ENCODE measurements at places on chromosomes 16 and 17.

DNA sequence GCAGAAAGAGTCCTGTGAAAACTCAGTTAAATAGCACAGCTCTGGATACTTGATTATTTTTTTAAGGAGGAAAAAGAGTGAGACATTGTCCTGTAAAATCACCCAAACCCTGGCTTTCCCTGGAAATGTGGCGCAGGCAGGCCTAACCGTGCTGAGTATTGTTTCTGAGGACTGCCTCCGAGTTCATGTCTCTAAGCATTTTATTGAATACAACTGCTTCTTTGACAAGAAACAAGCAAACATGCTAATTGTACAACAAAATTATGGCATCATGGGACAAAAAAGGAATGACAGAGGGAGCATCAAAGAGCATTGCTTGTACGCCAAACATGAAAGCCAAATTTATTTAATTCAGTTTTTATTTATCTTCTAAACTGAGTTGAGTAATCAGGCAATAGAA, 64.5 kb upstream of the HSBP1 start:
- no peak for DNase-seq

DNA sequence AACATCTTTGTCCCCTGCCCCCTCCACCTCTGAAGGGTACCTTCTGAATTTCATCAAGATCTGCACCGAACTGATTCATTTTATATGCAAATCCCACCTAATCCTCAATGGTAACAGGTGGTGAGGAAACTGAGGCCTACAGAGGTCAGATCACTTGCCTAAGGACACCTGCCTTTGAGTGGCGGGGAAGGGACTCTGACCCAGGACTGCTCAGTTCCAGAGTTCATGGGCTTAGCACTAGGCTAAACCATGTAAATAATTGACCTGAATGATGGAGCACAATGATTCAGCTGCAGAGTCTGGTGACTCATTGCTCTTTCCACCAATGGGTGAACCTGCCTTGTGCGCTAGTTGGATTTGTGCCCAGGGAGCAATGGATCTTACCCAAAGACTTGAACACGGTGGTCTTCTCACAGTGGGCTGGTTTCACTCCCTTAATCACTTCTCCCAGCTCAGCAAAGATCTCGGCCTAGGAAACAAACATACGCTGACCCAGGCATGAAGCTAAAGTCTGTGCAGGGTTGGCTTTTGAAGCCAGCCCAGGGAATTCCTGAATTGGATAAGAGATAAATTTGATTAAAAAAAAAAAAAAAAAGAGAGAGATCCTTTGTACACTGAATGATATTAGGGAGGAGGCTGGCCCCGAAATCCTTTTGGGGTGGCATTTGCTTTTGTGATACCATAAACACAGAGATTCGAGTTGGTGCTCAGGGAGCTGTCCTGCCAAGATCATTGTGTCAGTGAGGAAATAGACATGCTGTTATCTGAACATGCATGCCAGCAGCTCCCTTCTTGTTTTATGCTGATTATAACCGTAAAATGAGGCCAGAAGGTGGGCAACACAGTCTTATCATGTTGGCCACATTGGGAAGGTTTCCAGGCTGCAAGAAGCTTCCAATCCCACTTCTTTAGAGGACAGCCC, 17.0 kb downstream of the CRYM start:
- DNase-seq: peak; percentile 87

DNA sequence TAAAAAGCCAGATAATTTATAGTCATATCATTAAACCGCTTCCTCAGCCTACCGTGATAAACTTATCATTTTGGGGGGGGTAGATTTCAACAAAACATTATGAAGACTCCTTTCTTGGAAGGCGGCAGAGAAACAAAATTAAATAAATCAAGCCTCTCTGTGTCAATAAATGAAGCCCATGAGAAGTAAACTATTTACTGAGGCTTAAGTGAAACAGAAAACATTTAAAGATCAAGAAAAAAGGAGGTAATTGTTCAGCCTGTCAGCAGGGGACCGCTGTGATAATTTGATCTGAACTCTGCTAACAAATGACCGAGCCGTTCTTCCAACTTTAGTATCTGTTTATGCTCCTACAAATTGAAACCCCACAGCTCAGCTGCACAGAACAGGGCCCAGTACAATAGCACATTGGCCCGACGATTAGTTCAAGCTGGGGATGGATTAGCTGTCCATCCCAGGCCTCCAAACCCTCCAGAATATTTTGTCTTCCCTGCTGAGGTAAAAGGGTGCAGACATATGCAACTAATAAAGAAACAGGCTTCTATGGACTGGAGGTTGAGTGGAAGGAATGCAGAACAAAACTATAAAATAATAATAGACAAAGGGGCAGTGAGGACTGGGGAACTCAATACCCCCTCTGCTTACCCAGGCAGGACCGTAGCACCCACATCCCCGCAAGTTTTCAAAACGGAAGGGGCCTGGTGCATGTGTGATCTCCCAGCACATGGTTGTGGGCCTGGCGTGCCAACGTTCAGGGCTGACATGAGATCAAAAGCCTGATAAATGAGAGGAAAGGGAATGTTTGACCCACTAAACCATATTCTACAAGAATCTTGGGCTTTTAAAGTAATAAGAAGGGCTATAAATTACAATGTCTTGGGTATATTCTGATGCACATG, 298.1 kb upstream of the IRX5 start:
- DNase-seq: no peak

DNA sequence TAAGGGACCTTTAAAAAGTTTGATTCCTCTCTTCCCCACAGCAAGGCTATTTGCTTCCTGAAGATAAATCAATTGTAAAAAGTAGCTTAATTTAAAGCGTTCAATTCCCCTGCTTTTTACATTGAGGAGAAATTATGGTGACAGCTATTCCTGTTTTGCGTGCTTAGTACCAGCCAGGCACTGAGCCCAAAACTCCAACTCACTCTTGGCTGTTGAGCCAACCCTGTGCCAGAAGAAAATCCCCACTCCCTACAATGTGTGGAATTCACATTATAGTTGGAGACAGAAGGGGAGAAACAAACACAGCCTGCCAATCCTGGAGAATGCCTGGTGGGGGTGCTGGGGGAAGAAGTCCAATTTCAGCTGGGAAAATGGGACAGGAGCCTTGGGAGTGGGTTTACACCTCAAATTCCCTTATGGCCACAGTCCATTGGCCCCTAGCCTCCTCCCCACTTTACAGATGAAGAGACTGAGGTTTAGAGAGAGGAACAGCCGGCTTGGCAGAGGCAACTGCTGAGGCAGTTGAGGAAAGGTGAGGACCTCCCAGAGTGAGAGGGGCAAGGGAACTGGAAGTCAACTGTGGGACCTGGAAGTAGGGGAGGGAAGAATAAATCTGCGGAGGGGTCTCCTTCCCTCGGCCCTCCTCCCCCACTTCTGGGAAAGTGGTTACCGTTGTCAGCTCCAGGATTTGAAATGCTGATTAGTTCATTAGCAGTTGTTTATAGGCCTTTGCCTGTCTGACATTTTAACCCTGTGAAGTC, 26.1 kb downstream of the CDH1 start:
- no peak for DNase-seq

GRCh38 chr16:6949240-6949639, 383.4 kb upstream of the RBFOX1 start:
- DNase-seq: no peak

DNA sequence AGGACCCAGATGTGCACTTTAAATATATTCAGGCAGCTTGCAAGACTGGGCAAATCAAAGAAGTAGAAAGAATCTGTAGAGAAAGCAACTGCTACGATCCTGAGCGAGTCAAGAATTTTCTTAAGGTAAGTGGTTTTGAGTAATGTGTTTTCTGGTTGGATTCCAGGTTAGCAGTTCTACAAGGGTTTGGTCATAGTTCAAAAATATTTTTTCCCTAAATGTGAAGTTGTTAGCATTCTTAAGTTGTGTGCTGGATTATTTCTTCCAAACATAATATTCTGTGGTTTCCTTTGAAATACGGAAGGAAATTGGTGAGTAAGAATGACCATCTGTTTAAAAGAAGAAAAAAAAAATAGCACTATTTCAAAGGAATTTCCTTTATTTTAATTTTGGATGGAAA, 38.4 kb downstream of the PTRH2 start:
- DNase-seq: no peak

DNA sequence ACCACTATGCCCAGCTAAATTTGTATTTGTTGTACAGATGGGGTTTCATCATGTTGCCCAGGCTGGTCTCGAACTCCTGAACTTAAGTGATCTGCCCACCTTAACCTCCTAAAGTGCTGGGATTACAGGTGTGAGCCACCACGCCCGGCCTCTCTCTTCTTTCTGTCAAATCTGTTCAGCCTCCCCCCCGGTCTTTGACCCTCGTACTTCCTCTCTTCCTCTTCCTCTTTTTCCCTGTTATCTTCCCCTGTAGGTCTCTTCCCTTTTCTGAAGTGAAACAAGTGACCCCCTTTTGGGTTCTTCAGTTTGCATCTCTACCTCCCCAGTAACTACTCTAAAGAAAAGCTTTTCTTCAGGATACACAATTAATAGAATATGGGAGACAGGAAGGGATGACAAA, 31.7 kb upstream of the DHX40 start:
- DNase-seq: no peak

DNA sequence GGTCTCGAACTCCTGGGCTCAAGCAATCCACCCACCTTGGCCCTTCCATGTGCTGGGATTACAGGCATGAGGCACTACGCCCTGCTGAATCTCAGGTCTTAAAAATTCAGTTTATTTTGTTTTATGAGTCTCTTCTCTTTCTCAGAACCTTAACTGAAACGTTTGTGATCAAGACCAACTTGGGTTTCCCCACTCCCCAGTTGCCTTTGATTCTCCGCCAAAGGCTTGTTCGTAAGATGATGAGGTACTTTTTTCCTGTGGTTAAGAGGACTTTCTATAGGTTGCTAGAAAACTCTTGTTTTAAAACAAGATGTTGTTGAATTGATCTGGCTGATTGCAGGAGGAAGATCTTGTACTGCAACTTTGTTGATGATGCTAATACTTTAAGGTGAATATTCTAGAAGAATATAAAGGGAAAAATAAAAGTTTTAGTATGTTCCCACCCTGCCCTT, 11.7 kb downstream of the ABCC1 start:
- no peak for DNase-seq

GRCh38 chr17:676060-676700, 38.5 kb downstream of the VPS53 start:
- DNase-seq: no peak

- DNase-seq: no peak
Measured at GRCh38 chr17:5508810-5509209, 22.4 kb downstream of the MIS12 start.

DNA sequence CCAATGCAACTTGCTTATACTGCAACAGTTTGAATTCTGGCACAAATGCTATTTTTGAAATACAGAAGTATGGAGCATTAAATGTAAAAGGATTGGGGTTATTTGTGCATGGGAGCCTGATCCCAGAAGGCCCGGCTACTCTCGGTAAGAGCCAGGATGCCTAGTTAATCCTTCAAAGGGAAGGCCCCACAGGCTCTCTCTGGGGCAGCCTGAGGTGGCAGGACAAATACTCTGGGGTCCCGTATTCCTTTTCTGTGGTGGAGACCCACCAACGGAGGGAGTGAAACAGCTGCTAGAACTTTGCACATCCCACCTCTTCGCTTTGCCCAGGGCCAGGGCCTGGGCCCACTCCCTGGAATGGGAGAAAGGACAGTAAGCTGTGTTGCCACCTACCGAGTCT, 30.4 kb downstream of the ERN1 start:
- no peak for DNase-seq

GRCh38 chr16:51464996-51465395, 313.9 kb upstream of the SALL1 start:
- DNase-seq: no peak

DNA sequence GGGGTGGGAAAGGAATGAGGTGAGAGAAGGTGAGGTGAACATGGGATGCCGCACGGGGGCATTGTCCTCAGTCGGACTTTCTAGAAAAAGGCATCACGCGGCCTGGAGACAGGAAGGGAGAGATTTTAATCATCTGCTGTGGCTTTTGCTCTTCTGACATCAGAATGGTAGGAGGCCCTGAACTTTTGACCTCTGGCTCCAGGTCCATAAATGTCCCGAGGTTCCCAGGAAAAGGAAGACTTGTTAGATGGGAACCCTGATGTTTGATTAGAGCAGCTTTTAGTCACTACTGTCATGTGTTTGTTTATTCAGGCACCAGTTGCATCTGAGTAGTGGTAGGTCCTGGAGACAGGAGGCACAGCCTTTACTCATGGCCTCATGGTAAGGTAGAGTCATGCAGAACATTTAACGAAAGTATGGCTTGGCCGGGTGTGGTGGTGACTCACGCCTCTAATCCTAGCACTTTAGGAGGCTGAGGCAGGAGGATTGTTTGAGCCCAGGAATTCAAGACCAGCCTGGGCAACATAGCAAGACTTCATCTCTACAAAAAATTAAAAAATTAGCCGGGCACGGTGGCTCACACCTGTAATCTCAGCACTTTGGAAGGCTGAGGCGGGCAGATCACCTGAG, 203.1 kb downstream of the MSI2 start:
- DNase-seq: no peak

GRCh38 chr16:50717494-50717893, 24.1 kb downstream of the NOD2 start:
- DNase-seq: no peak

- no peak for DNase-seq
Measured at GRCh38 chr17:41340934-41341861, 9.4 kb downstream of the KRT33A start.

DNA sequence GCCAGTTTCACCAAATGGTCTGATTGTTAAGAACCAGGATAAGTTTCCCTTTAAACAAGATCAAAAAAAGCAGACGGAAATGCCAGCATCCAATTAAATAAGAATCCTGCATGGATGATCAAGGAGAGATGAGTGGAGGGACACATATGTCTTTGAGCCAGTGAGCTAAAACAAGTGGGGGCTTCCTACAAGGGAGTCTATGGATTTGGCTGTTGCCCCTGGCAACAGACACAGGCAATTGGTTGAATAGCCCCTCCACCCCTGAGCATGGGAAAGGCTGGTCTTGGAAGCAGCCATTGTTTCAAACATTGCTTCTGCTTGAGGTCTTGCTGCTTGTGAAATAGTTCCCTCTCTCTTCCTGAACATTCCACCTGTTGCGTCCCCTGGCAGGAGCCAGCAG, 374.7 kb upstream of the ERCC4 start:
- no peak for DNase-seq

DNA sequence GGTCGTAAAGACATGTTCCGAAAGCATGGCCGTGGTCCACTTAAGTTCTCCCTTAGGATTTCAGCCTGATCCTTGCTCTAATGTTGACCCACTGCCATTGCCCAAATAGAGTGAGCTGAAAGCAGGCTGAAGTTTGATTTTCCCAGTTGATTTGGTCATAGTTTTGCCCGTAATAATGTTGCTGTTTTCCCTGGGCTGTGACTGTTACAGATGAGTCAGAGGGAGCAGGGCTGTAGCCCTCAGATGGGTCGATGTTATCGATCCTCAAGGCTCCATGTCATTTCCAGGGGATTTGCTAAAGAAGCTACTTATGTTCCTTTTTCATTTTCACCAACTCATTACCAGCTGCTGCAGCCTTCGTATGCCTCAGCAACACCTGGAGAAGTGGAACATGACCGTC, 169.0 kb upstream of the ZFHX3 start:
- no peak for DNase-seq
